Esophagus muscularis mucosa (tissue), 4 donors: ENCODE measurements at places on chromosomes 16 and 17.

- no peak for DNase-seq
Observed at GRCh38 chr16:56233795-56234566, 42.7 kb downstream of the GNAO1 start.

- no peak for DNase-seq
Observed at GRCh38 chr17:2954898-2955445, 108.4 kb downstream of the OR1D5 start.

DNA sequence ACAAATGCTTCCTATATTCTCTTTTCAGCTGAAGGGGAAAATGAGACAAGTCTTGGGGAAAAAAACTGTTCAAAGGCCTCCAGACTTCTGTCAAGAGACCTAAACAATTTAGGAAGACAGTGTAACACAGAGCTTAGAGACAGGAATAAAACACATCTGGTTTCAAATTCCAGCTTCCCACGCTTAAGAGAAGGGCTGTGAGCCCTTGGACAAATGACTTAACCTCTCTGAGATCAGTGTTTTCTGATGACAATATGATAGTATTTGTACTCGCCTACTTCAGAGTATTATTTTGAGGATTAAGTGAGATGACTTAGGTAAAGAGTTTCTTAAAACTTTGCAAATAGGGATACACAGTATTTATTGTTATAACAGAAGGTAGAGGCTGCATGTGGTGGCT is 29.5 kb downstream of the SMURF2 start:
- no peak for DNase-seq

DNA sequence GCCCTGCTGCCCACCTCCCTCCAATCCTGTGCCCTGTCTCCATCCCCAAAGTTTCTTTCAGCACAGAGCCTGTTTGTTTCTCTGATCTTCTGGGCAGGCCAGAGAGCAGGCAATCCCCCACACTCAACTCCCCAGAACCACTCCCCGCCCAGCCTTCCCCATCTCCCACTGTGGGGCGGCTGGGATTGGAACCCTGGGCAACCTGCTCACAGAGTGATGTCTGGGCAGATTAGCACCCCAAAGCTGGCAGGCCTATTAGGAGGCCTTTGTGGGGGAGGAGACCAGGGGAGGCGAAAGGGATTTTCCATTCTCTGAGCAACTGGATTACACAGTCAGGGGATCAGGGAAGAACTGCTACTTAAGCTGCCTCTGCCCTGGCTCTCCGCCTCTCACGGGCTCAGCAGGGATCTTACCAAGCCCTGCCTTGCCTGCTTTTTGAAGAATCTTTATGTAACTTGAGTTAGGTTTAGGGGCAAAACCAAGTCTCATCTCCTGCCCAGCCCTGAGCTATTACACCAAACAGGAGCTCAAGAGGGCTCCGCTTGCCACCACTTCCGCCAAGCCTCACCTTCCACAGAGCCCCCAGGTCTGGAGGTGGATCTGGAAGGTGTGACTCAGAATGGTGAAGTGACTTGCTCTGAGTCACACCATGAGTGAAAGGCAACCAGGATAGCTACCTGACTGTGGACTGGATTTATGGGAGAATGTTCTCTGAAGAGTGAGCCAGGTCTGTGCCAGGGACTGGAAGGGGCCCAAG is 16.0 kb upstream of the LHX1 start:
- DNase-seq, result no peak

DNA sequence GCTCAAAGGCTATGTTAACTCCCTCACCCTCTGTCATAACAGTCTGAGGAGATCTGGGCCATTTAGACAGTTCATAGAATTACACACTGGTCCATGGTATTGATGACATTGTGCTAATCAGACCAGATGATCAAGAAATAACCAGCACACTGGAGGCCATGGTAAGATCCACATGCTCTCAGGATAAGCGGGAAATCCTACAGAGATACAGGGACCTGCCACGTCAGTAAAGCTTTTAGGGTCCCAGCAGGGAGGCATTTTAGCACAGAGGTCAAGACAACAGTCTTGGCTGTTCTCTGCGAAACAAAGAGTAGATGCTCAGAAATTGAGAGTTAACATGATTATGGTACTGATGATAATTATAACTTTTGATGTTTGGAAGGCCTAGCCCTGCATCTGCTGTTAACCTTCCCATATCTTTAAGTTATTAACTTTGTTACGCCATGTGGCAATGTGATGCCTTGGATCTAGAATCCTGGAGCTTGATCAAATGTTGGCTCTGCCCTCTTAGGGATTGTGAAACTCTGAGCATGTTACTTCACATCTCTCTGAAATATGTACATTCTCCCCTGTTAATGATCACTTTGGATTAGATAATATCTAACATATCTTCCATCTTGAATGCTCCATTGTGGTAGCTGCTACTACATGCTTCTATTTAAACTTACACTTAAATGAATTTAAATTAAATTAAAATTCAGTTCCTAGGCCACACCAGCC is 172.0 kb upstream of the SOX9 start:
- no peak for DNase-seq

DNA sequence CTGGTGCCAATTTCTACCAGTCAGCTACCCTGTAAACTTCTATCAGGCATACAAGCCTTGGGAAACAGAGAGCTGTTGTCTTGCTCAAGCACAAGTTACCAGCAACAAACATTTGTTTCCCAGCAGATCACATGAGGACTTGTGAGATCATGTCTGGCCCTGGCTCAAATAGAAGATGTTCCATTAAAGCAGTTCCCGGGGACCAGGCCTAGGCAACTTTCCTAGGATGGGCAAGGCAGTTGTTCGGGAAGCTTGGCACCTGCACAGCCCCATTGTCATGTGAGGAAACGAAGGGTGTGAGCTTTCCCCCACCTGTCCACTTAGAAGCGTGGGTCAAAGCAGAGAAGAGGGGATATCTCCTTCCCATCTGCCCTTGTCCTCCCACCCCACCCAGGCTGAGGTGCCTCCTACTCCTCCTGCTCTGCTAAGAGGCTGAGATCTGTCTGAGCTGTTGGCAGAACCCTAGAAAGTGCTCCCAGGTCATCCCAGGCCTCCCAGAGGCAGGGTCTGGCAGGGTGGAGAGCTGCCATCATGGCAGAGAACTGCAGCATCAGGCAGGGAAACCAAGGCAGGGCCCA is 11.2 kb upstream of the SLC47A2 start:
- no peak for DNase-seq

GRCh38 chr16:3065742-3066439 is 451 bp downstream of the IL32 start:
- DNase-seq, result no peak

- DNase-seq, result no peak
Observed at GRCh38 chr17:47376247-47376646, 52.5 kb downstream of the EFCAB13 start.

GRCh38 chr17:4600563-4600962 is 16.2 kb downstream of the SMTNL2 start:
- no peak for DNase-seq

GRCh38 chr16:7246578-7246977 is 86.1 kb upstream of the RBFOX1 start:
- no peak for DNase-seq

DNA sequence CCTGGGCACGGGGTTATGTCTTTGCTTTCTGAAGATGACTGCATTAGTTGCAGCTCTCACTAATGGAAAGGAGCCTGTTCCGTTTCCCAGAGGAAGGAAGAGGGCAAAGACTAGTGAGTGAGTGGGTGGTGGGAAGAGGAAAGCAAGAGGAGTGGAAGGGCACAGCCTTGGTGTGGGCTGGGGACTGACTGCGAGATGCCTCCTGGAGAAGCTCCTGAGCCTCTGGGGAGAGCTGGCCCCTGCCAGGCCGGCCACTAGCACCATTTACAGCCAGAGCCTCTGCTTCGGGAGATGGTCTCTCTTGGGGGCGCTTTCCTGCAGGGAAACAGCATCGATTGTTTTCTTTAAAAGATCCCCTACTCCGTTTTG is 825 bp upstream of the RHBDL3 start:
- DNase-seq, result no peak

GRCh38 chr16:78269256-78269655 is 169.8 kb downstream of the WWOX start:
- DNase-seq, result no peak

GRCh38 chr16:9787717-9788116 is 394.5 kb downstream of the GRIN2A start:
- no peak for DNase-seq

DNA sequence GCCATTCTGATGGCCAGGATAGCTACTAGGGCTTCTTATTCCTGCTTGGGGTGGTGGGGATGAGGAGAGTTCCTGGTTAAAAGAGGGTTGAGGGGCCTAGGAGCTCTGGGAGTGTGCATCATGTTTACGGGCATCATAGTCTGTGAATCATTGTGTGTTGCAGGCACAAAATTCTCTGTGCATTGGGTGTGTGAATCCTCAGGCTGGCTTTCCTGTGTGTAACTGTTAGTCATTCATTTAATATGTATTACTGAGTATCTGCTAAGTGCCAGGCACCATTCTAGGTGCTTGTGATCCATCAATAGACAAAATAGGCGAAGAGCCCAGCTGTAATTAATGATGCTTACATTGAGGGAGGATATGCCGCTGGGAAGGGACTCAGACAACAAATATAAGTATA is 5.8 kb downstream of the PPY start:
- no peak for DNase-seq
